Cerebellar cortex (tissue), 1 donor: ENCODE measurements at places on chromosomes 11 and 22.

GRCh38 chr22:39931251-39931650 lies 28.9 kb upstream of the TMA7B start:
- no peak for DNase-seq

DNA sequence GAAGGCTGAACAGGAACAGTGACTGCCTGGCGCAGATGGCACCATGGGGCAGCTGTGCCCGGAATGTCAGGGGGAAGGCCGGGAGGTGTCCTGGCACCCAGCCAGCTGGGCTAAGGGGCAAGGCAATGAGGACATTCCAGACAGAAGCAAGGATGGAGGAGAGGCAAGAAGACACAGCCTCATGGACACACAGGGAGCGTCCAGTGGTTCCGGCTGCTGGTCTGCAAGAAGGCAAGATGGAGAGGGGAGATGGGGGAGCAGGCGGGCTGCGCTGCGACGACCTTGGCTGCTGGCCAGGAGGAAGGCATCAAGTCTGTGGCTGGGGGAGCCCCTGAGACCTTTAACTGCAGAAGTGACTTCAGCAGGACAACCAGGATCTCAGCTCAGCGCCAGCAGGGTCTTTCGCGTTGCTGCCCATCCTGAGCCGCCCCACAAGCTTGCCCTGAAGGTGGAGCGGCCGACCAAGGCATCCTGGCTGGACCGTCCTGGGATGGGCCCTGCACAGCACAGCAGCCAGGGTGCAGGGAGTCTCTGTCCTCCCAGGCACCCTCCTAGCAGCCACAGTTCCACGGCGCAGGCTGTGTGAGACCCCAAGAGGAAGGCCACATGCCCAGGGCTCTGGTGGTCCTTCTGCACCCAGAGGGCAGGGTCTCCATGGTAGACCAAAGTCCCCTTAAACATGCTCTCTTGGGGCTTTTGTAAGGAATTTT lies 531.7 kb downstream of the BRD1 start:
- no peak for DNase-seq

DNA sequence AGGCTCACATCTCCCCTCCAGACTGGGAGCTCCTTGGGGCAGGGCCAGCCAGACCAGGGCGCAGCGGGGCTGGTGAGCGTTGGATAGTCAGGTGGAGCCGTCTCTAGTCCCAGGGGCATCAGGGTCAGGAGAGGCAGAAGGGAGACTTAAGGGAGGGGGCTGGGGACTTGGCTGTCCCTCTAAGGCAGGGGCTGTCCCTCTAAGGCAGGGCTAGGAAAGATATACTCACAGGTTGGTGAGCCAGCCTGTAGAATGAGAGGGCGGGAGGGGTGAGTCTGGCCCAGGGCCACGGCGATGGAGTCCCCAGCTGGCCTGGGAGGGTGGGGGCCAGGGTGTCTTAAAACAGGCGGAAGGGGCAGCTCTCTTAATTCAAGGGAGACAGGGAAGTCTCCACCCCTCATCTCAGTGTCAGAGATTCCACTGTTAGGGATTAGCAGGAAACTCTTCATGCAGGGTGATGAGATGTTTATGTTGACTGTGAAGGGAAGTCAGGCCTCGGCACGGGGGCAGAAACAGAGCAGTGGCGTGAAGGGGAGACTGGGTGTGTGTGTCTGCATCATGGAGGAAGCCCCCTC lies 11.3 kb downstream of the P2RY2 start:
- DNase-seq: no peak

DNA sequence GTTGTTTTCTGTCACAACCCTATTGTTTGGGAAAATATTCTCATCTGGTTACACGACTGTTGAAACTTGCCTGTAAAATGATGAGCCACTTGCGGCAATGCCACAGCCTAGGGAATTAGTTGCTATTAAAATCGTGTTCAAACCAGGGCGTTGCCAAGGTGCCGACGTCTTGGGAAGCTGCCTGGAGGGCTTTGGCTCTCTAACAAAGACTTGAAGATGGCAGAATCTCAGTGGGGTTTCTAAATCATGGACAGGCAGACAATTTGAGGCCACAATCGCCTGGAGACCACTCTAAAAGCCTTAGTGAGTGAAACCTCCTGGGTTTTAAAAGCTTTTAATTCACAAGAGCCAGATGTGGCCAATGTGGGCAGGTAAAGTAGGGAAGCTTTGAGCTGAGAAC lies 117.2 kb upstream of the BMAL1 start:
- DNase-seq: no peak
